ENCODE measurements at places on chromosomes 11 and 22.

- H3K4me1 ChIP-seq: peaks cover 2% of the 10 kb centered on the region
- H3K4me3 ChIP-seq: no peak overlapping the region
- H3K27me3 ChIP-seq: peaks cover 46% of the 10 kb centered on the region
- no peaks in the 10 kb centered on the region for H3K36me3 ChIP-seq
- no peak overlapping the region for H3K27ac ChIP-seq
These were observed 2.6 kb downstream of the KCNE3 start for GRCh38 chr11:74464746-74465145.

DNA sequence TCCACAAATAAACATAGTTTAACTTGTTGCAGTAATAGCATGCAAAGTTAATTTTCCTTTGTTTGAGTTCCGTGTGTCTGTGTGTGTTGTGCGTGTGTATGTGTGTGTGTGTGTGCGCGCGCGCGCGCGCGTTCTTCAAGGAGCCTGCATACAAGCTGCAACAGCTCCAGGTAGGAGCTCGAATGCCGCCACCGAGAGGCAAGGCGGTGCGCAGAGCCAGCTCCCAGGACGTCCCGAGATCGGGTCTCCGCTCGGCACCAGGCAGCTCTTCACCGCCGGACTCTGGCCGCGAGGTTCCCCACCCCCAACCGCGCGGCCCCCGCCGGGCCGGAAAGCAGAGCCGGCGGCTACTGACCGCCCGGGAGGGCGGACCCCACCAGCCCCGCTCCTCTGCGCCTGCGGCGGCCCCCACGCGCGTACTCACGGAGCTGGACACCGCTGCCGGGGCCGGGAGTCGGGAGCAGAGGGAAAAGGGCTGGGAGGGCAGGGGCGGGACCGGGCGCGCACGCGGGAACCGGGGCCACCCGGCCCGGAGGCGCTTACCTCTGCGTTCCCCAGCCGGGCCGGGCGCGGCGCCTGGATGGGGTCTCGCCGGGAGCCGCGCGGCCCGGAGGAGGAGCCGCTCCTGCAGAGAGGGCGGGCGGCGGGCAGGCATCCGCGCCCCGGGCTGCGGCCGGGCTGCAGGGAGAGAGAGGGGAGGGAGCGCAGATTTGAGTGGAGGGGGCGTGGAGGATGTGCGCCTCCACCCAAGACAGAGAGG lies 40.4 kb upstream of the AKIP1 start:
- no peaks in the 10 kb centered on the region for H3K36me3 ChIP-seq
- H3K4me3 ChIP-seq: peak overlapping the region; percentile 91
- DNase-seq: peak; percentile 38
- peaks cover 6% of the 10 kb centered on the region for H3K27me3 ChIP-seq
- peaks cover 19% of the 10 kb centered on the region for H3K4me1 ChIP-seq

GRCh38 chr11:17298302-17298701 lies 21.8 kb downstream of the NUCB2 start:
- peaks cover 10% of the 10 kb centered on the region for H3K36me3 ChIP-seq
- H3K27me3 ChIP-seq: no peaks in the 10 kb centered on the region
- H3K27ac ChIP-seq: no peak overlapping the region
- DNase-seq: no peak

DNA sequence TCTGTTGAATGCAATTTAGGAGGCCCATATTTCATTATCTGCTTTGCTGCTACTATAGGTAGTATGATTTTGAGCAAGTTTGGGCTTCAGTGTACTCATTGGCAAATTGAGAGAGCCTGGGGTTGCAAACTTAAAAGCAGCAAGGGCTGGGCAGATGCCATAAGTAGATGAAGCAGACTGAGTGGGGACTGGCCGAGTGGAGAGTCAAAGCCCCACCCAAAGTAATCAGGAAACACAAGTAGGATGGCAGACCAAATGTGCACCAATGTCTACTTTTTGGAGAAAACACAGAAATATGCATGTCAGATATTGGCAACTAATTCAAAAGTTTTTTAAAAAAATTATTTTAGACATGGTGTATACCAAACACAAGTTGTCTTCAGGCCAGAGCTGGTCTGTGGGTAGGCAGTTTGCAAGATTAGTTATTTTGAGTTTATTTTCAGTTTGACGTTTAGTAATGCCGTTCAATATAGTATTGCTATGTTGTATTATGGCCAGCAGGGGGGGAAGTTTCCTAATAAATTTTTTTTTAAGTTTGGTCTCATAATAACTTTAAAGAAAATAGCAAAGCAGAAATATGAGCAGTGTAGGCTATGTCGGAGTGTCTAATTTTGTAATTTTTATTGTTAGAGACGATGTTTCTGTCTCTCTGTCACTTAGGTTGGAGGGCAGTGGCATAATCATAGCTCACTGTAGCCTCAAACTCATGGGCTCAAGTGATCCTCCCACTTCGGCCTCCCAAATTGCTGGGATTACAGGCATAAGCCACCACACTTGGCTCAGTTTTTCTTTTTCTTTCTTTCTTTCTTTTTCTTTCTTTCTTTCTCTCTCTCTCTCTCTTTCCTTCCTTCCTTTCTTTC lies 105.1 kb downstream of the HIPK3 start:
- H3K4me3 ChIP-seq: no peak overlapping the region
- peaks cover 12% of the 10 kb centered on the region for H3K27me3 ChIP-seq
- H3K36me3 ChIP-seq: no peaks in the 10 kb centered on the region
- DNase-seq: no peak
- H3K27ac ChIP-seq: no peak overlapping the region

- no peak overlapping the region for H3K4me3 ChIP-seq
- no peaks in the 10 kb centered on the region for H3K27me3 ChIP-seq
- no peaks in the 10 kb centered on the region for H3K36me3 ChIP-seq
- peak overlapping the region; percentile 19 for H3K27ac ChIP-seq
- no peak for DNase-seq
These were observed 103.1 kb upstream of the PITPNB start for GRCh38 chr22:28021998-28022660.

All from progenitor cell of endocrine pancreas (in vitro differentiated cells).